ENCODE measurements at places on chromosomes 6 and 20.

DNA sequence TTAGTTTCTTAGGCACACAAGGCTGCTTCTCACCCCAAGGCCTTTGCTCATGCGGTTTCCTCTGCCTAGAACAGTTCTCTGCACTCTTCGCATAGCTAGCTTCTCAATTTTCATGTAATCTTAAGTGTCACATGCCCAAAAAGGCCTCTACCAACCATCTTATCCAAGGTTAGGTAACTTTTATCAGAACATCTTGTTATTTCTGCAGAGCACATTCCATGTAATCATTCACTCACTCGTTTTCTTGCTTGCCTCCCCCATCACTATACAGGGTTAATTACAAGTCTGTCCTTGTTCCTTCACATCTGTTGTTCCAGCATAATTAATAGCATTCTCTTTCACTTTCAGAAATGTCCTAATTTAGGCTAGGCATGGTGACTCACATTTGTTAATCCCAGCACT lies 53.8 kb downstream of the NCOA6 start:
- peak; percentile 22 for DNase-seq

- no peak for DNase-seq
Measured at GRCh38 chr6:49054311-49054710, 408.7 kb downstream of the MMUT start.

DNA sequence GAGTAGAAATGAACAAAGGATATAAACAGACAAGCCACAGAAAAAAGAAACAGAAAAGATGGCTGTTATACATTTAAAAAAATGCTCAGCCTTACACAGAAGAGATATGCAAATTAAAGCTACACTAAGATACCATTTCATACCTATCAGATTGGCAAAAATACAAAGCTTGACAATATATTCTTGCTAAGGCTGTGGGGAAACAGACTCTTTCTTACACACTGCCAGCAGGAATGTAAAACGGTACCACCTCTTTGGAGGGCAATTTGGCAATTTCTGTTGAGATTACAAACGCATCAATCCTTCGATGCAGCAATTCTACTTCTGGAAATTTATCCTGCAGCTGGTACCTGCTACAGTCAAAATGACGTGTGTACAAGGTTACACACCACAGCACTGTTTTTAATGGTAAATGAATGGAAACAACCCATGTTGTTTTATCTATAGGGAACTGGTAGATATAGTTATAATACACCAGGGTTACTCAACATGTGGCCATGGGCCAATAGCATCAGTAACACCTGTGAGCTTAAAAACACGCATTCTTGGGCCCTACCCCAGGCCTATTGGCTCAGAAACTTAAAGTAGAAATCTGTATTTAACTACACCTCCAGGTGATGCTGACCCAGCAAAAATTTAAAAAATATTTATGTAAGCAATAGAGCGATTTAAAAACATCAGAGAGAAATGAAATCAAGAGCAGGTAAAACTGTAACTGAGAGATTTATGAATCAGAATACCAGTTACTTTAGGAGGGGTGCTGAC lies 53.3 kb downstream of the TRAM2 start:
- DNase-seq, result no peak

DNA sequence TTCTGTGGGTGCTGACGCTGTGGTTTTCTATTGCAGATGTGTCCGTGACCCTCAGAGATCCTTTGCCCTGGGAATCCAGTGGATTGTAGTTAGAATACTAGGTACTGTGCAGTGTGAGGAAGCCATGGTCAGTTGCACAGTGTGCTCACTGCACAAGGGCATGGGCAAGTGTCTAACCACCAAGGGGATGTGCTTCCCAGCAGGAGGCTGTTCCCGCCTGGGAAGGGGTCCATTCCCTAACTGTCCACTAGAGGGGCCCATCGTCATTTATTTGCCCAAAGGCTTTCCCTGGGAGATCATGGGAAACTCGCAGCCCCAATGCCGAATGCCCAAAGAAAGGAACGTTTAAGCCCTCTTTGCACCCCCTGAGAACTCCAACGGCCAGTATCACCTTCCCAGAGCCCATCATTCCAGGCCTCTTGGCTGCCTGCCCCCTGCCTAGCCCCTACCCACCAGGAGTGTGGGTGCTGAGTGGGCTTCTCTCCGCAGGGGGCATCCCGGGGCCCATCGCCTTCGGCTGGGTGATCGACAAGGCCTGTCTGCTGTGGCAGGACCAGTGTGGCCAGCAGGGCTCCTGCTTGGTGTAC lies 26.2 kb downstream of the SLCO4A1 start:
- DNase-seq, result peak; percentile 78

DNA sequence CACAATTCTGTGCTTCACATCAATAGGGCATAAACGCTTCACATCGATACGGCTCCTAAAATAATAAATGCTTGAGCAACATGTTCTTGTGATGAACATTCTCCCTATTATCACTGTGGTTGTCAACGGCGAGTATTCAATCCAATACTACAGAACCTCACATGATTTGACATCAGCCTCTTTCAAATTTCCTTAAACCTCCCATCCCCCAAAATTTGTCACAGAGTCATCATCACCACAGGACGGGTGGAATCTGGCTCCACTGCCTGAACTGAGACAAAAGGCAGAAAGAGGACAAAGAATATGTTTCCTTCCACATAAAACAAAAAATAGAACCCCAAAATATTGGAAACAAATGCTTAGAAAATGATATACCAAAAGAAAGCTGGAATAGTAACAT lies 7.3 kb downstream of the THEMIS start:
- no peak for DNase-seq

DNA sequence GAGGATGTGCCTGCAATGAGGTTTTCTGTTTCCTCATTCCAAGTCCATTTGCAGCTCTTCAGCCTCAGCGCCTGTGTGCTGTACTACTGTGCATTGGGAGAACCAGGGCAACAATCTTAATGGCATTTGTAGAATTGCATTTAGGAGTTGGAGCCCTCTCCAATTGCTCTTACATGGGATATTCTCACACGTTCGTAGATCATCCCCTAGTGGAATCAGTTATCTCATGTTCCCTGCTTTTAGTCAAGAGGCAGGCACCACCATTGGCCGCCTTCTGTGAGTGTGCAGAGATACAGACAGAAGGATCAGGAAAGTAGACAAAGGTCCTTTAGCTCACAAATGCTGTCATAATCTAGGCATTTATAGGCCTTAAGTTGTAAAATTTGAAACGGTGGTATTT lies 84.2 kb upstream of the RGS17 start:
- no peak for DNase-seq

DNA sequence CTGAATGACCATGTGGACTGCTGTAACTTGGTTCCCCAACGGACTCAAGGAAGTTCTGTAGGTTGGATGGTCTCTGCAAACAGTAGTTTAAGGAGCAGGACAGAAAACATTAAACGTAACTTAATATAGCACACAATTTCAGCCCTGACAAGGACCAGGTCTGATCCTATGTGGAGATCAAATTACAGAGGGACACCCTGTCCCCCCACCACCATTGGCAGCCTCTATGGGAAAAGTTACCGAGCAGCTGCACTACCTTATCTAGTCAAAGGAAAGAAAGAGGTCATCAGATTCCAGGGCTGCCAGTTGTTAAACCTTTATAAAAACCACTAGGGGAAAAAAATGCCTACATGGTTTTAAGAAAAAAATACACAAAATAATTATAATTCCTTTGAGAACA lies 191.5 kb upstream of the RSPO3 start:
- no peak for DNase-seq

- DNase-seq, result no peak
Measured at GRCh38 chr6:98824902-98825599, 9.3 kb upstream of the POU3F2 start.

GRCh38 chr6:89258912-89259311 lies 41.8 kb upstream of the GABRR1 start:
- DNase-seq, result no peak

DNA sequence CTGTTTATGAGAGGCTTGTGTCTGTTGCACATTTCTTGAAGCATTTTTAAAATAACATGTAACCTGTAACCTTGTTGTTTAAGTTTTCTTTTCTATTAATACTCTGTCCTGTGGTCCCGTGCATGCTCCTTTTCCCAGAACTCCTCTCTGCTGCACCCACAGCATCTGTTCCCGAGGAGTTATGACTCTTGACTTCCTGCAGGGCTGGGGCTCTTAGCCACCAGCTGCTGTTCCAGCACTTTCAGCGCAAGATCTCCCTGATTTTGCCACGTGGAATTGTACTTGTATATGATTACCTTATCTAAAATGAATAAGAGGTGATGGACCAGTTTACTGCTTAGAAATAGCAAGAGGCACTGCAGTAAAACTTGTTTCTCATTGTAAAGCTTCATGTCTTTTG lies 150.6 kb downstream of the QKI start:
- DNase-seq, result no peak

DNA sequence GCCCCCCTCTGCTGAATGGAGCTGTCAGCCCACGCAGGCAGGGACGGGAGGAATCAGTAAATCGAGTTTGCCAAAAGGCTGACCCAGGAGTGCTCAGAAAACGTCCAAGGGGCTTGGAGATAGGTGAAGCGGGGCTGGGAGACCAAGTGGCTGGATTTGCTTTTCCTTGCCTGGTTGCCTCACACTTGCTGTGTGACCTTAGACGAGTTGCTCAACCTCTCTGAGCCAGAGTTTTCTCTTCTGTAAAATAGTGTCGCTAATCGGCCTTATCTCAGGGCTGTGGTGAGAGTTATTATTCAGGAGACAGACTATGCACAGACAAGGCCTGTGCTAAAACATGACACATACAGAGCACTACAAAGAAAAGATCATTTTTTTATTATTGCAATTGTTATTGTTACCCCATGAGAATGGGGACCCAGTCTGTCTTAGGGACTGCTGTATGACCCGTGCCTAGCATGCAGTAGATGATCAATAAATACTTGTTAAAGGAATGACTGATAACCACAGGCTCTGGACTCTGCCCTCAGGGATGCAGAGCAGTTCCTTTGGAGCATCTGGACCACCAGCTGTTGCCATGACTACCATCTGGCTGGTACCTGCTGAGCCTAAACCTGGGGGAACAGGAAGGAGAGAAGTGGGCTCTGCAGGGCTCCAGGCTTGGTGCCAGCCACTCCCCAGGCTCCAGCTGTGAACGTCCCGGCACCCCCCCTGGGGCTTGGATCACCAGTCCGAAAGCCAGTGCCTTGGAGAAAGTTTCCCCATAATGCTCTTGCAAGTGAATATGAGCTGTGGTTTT lies 901 bp downstream of the KCNK15 start:
- no peak for DNase-seq

DNA sequence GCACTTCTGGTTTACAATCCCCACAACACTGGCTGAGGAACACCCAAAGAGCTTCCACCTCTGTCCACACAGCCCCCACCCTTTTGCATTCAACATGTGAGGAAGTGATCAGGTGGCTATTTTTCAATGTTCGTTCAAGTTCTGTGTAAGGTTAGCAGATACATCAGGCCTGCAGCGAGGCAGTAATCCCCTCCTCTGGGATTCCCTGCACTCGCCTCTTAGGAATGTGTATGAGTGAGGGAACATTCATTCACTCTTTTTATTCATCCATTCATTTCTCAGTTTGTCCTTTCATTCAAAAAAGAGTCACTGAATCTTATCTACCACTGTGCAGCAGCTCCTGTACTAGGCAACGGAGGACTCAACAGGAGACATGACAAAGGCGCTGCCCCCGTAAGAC lies 236.4 kb upstream of the PRDM1 start:
- DNase-seq, result no peak

GRCh38 chr20:48398506-48399449 lies 429.0 kb downstream of the PREX1 start:
- no peak for DNase-seq

DNA sequence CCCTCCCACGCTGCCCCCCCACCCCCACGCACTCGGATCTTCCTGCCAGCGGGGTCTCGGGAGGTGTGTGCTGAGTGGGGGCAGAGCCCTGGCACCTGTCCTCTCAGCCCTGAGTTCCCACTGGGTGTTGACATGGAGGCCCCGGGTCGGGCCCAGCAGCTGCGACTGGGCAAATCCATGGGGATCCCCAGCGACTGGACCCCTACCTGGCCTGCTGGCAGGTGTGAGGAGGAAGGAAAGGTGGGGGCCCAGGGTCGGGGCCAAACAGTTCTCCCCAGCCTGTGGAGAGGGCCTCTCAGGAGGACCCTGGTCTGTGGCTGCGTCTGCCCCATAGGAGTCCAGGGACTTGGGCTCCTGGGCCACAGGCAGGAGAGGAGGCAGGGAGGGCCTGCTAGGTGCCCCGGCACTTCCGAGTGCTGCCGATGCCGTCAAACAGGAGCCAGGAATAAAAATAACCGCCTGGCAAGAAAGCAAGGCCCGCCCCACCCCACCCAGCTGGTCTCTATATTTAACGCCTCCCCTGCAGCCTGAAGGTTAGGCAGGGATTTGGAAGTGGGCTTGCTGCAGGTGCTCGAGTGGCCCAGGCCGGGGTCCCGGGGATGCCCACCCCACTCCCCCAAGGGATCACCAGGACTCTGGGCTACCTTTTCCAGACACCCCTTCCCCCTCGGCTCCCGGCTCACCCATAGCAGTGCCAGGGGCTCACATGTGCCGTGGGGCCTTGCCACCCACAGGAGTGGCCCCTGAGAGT lies 1.4 kb upstream of the EEF1A2 start:
- DNase-seq, result no peak

DNA sequence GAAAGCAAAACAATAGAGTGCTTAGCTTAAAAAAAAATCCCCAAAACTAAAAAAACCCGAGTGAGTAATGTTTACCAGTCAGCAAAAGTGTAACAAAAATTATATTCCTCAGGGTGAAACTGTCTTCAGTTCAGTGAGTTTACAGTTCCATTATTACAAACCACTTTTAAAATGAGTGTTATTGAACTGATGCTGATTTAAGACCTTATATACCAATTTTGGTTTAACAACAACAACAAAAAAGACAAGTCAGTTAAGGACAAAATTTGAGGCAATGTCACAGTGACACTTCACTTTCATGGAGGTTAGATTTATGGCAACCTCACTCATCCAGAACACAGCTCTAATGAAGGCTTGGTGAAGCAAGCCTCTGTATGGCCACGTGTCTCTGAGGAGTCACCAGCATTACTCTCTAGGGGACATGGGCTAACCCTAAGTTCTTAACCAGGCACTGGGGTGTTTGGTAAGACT lies 630.8 kb downstream of the PHF3 start:
- no peak for DNase-seq

Data from suppressor macrophage treated with lipopolysaccharide for 1 hour (primary cell).